GF-D8 (cell line): ENCODE measurements at places on chromosomes 4 and X.
A peak's percentile ranks its signal among the peaks of the same experiment; 100 is the strongest.

GRCh38 chr4:90357117-90357710 lies 230.0 kb downstream of the CCSER1 start:
- DNase-seq = peak; percentile 29

- DNase-seq = no peak
These were observed 14.7 kb upstream of the DCHS2 start for GRCh38 chr4:154506253-154506652.

DNA sequence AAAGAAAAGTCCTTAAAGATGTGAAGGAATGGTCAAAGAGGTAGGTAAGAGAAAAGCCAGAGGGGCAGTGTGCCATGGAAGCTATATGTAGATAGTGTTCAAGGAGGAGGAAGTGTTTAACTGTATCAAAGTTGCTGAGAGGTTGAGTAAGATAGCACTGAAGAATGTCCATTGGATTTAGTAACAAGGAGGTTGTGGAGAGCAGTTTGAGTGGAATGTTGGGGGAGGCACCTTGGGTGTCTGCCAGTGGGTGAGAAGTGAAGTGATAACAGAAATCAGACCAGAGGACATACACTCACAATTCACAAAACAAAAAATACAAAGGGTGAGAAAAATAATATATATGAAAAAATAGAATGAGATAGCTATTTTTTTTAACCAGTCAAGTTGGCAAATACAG lies 121.3 kb upstream of the AMOT start:
- DNase-seq = no peak

DNA sequence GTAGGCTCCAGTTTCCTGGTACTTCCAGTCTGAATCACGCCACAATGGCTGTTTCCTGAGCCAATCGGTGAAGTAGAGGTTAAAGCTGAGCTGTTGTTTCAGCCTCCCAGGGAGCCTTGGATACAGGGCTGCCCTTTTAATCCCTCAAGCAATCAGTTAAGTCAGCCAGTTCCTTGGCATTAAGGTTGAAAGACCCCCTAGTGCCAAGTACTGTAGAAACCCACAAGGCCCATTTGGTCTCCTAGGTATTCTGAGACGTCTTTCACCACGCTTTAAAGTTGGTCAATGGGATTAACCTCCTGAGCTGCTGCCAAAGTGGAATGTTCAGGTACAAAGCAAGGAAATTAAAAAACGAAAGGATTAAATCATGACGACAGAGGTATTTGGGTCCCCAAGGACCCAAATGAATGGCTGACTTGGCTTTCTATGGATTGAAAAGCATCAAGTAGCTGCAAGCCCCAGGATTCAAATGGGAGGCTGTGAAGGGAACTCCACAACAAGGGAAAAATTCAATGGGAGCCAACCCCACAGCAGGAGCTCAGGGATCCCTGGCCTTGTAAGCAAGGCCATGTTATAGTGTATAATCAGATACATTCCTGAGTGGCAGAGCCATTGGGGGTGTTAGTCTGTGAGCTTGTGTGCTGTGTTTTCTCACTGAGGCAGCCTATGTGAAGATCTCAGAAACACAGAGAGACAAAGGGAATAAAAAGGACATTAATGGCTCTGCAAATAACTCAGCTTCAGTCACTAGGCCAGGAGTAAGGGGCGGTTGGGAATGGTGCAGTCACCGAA lies 86.0 kb downstream of the ATG4A start:
- no peak for DNase-seq
